Hematopoietic multipotent progenitor cell treated with erythropoietin and hydrocortisone succinate and interleukin-3 and kit ligand, for 6 days (in vitro differentiated cells): ENCODE measurements at places on chromosomes 7 and 10.

- DNase-seq, result peak; percentile 89
Observed at GRCh38 chr10:30529373-30529998, 95.5 kb downstream of the MAP3K8 start.

GRCh38 chr7:39613577-39613976 lies 9.8 kb upstream of the RALA start:
- no peak for DNase-seq

DNA sequence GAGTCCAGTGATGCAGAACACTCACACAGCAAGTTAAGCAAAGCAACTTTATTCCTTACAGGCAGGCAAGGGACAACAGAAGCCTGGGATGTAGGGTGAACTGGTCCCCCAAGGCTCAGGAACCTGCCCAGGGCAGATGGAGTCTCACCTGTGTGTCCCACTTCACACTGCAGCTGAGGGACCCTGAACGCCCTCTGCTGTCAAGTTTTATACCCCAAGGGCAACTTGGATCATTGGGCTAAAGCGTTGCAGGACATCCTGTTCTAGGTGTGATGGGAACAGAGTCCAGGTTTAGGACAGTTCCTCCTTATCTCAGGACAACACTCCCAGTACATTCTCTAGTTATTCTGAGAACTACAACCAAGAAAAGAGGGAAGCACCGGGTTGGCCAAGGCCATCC lies 49.5 kb upstream of the ZNF746 start:
- DNase-seq, result no peak

DNA sequence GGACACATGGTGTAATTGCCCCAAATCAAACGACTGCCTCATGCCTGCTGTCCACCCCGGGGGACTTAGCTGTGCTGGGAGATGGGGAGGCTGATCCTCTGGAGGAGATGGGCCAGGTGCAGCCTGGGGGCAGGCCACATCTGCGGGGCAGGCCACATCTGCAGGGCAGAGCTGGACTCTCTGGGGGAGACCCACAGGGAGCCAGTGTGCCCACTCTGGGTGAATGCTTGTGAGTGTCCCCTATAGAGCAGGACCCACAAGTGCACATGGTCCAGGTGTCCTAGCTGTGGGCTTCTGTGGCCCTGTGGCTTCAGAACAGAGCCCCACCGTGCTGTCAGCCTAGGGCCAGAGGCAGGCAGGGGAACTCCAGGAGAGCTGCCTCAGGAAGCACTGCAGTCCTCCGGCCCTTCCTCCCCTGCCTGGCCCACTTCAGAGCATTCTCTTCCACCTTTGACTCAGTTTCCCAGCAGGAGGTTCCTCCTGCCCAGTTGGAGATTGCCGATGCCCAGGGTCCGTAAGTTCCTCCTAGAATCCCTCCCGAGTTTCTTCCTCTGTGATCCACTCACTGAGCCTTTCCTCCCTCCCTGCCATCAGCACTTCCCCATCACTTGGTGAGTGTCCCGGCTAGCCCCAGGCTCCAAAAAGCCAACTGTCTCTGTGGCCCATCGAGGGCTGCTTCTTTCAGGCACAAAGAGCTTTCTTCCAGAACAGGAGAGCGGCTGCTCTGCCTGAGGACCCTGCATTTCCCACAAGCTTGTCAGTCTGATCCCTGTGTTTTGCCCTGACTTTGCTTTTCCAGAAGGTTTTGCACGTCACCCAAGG lies 50.3 kb downstream of the ADCYAP1R1 start:
- no peak for DNase-seq

DNA sequence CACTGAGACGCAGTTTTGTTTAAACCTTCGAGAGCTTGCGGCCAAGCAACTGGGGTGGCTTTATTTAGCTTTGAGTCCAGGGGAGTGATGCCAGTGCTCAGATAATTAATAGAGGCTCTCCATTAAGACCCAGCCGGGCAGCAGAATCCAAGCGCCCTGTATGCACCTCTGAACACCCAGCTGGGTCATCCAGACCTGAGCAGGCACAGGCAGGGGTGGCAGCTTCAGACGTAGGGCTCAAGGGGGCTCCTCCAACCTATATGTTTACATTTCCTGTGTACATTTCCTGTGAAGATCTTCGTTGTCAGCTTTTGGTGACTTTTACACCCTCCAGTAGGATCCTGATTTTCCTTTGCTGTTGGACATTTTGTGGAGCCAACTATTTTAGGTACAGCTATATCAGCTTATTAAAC lies 719.5 kb downstream of the LRMDA start:
- no peak for DNase-seq

- DNase-seq, result peak; percentile 79
Observed at GRCh38 chr7:2719007-2719406, 31.0 kb downstream of the AMZ1 start.

- DNase-seq, result no peak
Observed at GRCh38 chr10:117536866-117537435, 5.6 kb upstream of the EMX2 start.
